A549 treated with CORT108297 at 1 μM for 4 hours (cell line): ENCODE measurements at places on chromosomes 1 and 21. TPM values are rescaled to one million over a fixed set of nuclear protein-coding genes. Genes with fewer than 3 reads are reported as not detected.

Gene CR1L
- total RNA-seq, result 0.16 TPM in 1 of 5 replicates, not detected in the others

Gene FBLIM1
- total RNA-seq, result 19.7 to 33.3 TPM (median 27.3 TPM) in 5 replicates

Gene INSRR
- total RNA-seq, result 0.01 TPM in 1 of 5 replicates, not detected in the others

Gene G0S2
- total RNA-seq, result 2.7 to 3.3 TPM (median 3.0 TPM) in 5 replicates

Gene IRF6
- total RNA-seq, result 0.06 to 0.14 TPM (median 0.10 TPM) in 5 replicates

Gene S100A5
- total RNA-seq, result 0.70 to 1.1 TPM (median 0.81 TPM) in 5 replicates

Gene PROK1
- total RNA-seq, result not detected in 5 replicates

Gene NBPF6
- total RNA-seq, result 0.08 TPM in 1 of 5 replicates, not detected in the others

Gene OTUD3
- 2.6 to 2.8 TPM (median 2.7 TPM) in 5 replicates for total RNA-seq

Gene BRWD1
- total RNA-seq, result 7.2 to 11.9 TPM (median 10.6 TPM) in 5 replicates

Gene RPRD2
- total RNA-seq, result 13.6 to 15.5 TPM (median 14.2 TPM) in 5 replicates

Gene KCNE2
- total RNA-seq, result not detected in 5 replicates

Gene LRRC8B
- total RNA-seq, result 3.9 to 6.2 TPM (median 4.6 TPM) in 5 replicates

Gene PRRX1
- total RNA-seq, result 0.06 TPM in 1 of 5 replicates, not detected in the others

Gene GPR137B
- 16.3 to 18.7 TPM (median 17.7 TPM) in 5 replicates for total RNA-seq
